Germinal center (tissue), 1 donor: ENCODE measurements at places on chromosomes 5 and 9.

GRCh38 chr9:108664309-108665255 is 191.2 kb downstream of the ACTL7B start:
- DNase-seq = no peak

GRCh38 chr9:1606253-1606652 is 408.9 kb upstream of the SMARCA2 start:
- no peak for DNase-seq

- DNase-seq = no peak
These were observed 97.5 kb upstream of the RPS23 start for GRCh38 chr5:82375488-82376244.

DNA sequence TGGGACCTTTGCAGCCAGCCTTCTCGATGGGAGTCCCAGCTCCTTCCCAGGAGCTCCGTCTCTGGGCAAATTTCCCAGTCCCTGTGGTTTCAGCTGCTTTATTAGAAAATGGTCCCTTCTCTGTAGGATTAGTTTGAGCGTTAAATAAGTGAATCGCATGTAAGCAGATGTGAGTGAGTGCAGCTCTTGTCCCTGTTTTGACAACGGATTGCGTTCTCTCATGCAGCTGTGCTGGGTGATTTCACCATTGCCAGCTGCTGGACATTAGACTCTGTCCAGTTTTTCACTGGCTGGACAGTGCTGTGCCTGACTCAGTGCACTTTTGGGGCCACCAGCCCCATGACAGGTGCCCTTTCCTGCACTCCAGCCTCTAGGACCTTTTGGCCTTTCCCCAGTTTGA is 11.6 kb upstream of the CEL start:
- DNase-seq = no peak

GRCh38 chr9:18684593-18685317 is 210.8 kb downstream of the ADAMTSL1 start:
- no peak for DNase-seq

DNA sequence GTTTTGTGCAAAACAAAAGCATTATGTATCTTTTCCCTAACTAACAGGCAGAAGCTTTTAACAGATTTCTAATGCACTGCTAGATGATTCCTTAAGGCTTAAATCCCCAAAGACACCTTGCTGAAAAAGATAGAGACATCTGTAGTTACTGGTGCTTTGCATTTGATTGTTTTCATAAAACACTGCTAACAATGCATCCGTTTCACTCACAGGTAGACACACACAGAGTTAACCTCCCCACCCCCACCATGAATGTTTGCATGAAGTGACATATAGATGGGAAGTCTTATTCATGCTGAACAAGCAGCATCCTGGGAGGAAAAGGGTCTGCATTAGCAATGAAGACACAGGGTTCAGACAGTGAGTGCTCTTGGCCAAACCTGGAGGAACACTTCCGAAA is 100.9 kb downstream of the ASTN2 start:
- no peak for DNase-seq

DNA sequence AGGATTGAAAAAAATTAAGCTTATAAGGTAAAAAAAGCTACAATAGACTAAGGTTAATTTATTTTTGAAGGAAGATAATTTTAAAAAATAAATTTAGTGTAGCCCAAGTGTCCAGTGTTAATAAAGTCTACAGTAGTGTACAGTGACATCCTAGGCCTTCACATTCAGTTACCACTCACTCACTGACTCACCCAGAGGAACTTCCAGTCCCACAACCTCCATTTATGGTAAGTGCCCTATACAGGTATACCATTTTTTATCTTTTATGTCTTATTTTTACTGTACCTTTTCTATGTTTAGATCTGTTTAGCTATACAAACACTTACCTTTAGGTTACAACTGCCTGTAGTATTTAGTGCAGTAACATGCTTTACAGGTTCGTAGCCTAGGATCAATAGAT is 79.8 kb upstream of the ZNF462 start:
- no peak for DNase-seq
